Anterior cingulate cortex (tissue), 58 donors: ENCODE measurements at places on chromosomes 16 and 17.

DNA sequence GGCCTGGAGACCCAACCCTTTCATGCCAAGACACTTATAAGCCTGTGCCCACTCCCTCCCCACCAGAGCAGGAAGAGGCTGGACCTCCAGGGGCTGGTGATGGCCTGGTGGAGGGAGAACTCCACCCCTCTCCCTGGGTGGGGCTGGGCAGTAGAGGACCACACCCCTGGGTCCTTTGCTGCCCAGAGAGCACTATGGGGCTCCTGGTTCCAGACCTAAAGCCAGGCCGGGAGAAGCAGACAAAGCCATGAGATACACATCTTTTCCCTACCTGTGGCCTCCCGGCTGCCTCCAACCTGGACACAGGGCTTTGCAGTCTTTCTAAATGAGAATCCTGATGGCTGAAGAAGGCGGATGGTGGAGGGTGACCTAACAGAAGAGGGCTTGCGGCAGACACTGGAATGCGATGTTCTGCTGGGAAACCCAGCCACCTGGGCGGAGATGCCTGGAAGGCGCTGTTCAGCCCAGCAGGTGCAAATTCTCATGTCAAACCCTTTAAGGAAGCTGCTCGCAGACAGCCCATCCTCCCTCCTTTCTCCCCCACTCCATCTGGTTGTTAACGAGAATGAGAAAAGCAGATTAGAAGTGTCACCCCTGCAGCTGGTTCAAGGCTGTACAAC, 43.9 kb upstream of the KIFC3 start:
- no peak for DNase-seq

DNA sequence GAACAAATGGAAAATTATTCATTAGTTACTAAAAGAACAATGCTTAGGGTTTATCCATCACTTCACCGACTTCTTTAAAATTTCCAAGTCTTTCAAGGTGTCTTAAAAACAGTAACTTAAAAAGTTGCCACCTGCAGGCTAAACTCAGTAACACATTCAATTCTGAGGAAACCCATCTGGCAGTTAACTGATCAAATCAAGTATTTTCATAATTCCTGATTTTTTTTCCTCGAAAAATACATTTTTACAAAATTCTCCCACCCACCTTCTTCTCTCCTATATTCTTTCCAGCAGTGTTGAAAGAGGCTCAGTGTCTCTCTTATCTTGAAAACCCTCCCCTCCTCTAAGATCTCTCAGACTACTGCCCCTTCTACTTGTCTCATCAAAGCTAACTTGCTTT, 29.9 kb downstream of the PARN start:
- no peak for DNase-seq

DNA sequence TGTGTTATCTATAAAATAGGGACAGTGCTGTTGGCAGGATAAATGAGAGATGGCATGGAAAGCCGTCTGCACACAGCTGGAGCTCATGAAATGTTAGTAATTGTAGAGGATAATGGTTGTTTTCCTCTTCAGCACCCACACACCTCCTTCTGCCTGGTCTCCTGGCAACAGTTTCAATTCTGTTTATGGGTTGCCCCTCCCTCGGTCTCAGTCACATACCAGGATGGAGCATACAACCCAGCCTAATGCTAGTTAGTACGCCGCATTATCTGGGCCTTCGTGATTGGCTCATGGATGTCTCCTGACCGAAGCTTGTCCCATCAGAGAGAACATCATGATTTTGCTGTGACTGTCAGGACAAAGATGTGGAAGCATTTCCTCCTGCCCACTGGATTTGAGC, 126.2 kb upstream of the WSCD1 start:
- DNase-seq: no peak

DNA sequence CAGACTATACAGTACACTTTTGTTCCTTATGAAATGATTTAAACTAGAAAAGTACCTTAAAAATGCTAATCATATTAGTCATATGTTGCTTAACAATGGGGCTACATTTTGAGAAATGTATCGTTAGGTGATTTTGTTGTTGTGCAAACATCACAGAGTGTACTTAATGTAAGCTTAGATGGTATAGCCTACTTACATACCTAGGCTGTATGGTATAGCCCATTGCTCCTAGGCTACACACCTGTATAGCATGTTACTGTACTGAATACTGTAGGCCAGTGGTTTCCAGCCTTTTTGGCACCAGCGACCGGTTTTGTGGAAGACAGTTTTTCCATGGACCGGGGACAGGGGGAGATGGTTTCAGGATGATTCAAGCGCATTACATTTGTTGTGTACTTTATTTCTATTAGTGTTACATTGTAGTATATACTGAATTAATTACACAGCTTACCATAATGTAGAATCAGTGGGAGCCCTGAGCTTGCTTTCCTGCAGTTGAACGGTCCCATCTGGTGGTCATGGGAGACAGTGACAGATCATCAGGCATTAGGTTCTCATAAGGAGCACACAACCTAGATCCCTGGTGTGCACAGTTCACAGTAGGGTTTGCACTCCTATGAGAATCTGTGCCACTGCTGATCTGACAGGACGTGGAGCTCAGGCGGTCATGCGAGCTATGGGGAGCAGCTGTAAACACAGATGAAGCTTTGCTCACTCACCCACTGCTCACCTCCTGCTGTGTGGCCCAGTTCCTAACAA, 35.0 kb upstream of the MRC2 start:
- no peak for DNase-seq

DNA sequence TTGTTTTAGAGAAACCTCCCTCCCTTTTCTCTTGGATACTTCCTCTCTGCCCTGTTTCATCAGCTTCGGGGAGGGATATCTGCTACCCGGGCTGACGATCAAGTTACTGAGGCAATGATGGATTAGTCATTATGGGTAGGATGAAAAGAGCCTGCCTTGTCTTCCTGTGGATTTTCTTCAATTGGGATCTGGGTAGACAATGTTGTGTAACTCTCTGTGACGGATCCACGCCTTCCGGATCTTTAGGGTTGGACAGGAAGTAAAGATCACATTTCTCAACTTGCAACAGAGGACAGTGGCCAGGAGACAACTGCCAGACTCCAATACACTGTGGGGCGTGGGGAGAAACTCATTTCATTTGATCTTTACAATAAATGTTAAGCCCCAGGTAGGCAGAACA, 11.3 kb upstream of the CHST6 start:
- no peak for DNase-seq

GRCh38 chr17:30476726-30477082, 504 bp upstream of the GOSR1 start:
- DNase-seq: no peak

GRCh38 chr17:4329838-4330237, 36.6 kb downstream of the UBE2G1 start:
- DNase-seq: no peak

DNA sequence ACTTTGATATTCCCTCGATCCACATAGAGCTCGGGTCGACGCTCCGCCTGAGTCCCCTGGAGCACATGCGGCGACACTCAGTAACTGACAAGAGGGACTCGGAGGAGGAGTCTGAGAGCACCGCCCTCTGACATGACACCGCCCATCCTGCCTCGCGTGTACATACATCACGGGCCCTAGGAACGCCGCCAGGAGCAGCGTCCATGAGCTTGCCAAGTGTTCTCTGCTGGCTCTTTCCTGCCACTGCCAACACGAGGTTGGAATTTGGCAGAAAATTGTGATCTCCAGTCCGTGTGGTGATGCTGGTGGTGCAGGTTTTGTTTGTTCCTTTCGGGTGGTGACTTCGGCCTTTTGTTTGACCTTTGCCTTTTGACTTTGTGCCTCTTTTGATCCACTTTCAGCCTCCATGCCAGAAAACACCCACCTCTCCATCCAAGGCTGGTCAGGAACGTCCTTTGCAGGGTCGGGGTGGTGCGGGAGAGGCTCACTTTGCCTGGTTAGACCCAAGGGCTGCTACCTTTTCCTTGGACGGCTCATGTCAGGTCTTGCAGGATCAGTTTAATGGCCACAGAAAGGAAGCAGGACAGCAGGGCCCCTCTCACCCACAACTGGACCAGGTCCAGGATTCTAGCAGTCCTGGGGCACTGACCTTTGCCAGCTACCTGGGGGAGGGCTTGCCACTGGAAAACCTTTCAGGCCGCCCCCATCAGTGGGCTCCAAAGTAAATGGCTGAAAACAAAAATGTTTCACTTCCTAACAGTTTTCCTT, 27.6 kb downstream of the ELAC2 start:
- no peak for DNase-seq

DNA sequence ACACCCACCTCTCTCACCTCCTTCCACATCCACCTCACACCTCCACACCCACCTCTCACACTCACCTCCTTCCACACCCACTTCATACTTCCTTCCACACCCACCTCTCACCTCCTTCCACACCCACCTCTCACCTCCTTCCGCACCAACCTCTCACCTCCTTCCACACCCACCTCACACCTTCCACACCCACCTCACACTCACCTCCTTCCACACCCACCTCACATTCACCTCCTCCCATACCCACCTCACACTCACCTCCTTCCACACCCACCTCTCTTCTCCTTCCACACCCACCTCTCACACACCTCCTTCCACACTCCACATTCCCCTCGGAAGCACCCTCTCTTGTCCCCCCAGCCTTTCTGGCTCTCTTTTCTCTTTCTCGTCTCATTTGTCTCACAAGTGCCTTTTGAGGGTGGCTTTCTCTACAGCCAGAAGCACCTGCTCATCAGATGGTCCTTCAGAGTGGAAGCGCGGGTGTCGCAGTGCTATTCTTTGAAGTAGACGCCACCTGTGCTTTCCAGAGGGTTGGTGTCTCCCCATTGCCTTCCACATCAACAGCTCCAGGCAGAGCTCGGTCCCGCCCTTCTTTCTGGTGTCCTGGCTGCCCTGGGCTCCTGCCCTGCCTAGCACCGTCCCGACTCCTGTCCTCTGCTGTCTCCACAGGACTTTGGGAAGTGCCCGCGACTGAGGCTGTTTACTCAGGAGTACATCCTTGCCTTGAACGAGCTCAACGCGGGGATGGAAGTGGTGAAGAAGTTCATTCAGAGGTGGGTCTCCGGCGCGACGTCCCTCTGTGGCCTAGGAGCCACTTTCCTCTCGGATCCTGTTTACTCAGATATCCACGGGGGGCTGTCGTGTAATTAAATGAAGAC, 109.4 kb upstream of the PLCG2 start:
- DNase-seq: no peak

- no peak for DNase-seq
Measured at GRCh38 chr17:1554751-1555540, 7.6 kb downstream of the PITPNA start.

DNA sequence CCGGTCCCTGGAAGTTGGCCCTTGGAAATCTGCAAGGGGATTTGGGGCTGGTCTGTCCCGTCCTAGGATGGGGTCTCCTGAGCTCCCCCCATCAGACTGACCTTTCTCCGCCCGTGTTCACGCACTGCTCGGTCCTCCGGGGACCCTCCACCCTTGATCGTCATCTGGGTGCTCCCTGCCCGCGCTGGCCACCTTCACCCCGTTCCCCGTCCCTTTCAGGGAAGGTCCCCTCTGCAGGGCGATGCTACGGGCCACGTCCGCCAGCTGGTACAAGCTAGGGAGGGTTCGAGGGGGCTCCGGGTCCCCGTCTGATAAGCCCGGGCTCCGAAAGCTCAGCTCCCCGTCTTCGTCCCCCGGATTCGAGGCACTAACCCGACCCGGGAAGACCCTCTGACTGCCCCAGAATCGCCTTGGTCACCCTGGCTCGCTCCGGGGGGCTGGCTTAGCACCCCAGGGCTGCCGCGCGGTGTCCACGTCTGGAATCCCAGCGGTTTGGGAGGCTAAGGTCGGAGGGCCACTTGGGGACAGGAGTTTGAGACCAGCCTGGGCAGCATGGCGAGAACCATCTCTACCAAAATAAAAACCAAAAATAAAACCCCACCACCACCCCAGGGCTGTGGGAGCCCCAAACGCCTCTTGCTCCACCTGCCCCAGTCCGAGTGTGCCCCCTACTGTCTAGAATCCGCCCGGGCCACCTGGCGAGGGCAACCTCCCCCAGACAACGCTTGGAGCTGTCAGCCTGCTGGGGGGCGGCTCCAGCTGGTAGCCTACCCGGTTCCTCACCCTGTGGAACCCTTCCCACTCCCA, 1.1 kb upstream of the SLC43A2 start:
- DNase-seq: no peak

GRCh38 chr17:56598466-56598865, 5.0 kb downstream of the NOG start:
- DNase-seq: no peak

DNA sequence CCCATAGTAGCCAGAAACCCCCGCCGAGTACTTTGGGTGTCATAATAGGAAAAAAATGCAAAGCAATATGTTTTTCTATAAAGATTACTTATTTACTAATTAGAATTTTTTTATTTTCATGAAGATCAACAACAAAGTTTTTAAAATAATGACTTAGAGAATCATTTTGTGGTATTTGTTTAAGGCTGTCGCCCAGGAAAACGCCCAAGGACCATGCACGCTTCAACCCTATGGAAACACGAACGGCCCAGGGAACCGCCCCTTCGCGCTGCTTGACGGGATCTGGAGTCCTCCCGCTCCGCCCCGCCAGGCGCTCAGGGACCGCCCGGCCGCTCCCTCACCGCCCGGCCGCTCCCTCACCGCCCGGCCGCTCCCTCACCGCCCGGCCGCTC, 408 bp upstream of the KPNA2 start:
- peak; percentile 93 for DNase-seq

- DNase-seq: peak; percentile 16
Measured at GRCh38 chr17:81309140-81309858, 14.2 kb upstream of the SLC38A10 start.
